ENCODE measurements at places on chromosomes 3 and 15.

DNA sequence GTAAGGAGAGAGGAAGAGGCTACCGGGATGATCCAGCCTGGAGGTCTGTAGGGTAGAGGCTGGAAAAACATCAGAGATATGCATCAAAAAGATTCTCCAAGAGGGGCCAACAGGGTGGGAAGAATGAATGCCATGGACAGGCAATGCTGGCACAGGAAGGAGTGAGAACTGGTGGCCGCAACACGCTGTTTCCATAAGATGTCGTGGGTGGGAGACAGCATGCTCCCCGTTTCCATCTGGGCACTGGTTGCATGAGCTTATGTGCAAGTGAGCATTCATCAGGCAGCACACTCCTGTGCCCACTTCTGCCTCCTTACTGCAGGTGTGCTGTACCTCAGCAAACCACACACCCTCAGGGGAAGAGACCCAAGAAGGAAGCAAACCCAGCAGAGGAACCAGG, 59.4 kb downstream of the GABRB3 start:
- H3K36me3 ChIP-seq = peaks cover 2% of the 10 kb centered on the region
- H3K4me1 ChIP-seq = no peaks in the 10 kb centered on the region
- no peak for DNase-seq
- H3K27me3 ChIP-seq = no peaks in the 10 kb centered on the region

DNA sequence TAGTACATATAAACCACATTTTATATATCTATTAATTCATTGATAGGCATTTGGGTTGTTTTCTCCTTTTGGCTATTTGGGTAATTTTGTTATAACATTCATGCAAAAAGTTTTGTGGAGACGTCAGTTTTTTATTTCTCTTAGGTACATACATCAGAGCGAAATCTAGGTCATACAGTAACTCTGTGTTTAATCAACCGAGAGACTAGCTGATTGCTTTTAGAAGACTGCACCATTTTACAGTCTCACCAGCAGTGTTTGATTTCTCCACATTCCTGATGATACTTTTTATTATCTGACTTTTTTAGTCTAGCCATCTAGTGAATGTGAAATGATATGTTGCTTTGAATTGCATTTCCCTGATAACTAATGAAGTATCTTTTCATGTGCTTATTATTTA, 1019.3 kb downstream of the NSUN3 start:
- H3K27me3 ChIP-seq = no peaks in the 10 kb centered on the region
- no peak overlapping the region for H3K4me3 ChIP-seq
- no peak overlapping the region for H3K27ac ChIP-seq
- H3K36me3 ChIP-seq = no peaks in the 10 kb centered on the region

GRCh38 chr3:13501958-13502790, 22.1 kb downstream of the HDAC11 start:
- H3K27me3 ChIP-seq = no peaks in the 10 kb centered on the region
- no peak for DNase-seq
- H3K36me3 ChIP-seq = no peaks in the 10 kb centered on the region
- H3K4me3 ChIP-seq = no peak overlapping the region
- H3K27ac ChIP-seq = no peak overlapping the region

- DNase-seq = no peak
- no peak overlapping the region for H3K27ac ChIP-seq
- peaks cover 3% of the 10 kb centered on the region for H3K36me3 ChIP-seq
- H3K27me3 ChIP-seq = no peaks in the 10 kb centered on the region
Measured at GRCh38 chr3:46708401-46709156, 7.4 kb downstream of the TMIE start.

- no peaks in the 10 kb centered on the region for H3K27me3 ChIP-seq
- H3K4me1 ChIP-seq = peaks cover 3% of the 10 kb centered on the region
- H3K27ac ChIP-seq = no peak overlapping the region
- peaks cover 6% of the 10 kb centered on the region for H3K36me3 ChIP-seq
- H3K4me3 ChIP-seq = no peak overlapping the region
Measured at GRCh38 chr15:50487287-50487686, 59.2 kb downstream of the USP50 start.

GRCh38 chr3:132284781-132285619, 32.2 kb upstream of the ACP3 start:
- H3K36me3 ChIP-seq = peaks cover 7% of the 10 kb centered on the region
- no peak overlapping the region for H3K27ac ChIP-seq
- H3K4me1 ChIP-seq = no peaks in the 10 kb centered on the region
- DNase-seq = no peak
- no peak overlapping the region for H3K4me3 ChIP-seq

- H3K27me3 ChIP-seq = no peaks in the 10 kb centered on the region
- H3K36me3 ChIP-seq = no peaks in the 10 kb centered on the region
- no peaks in the 10 kb centered on the region for H3K4me1 ChIP-seq
Measured at GRCh38 chr15:97815835-97816234, 144.7 kb upstream of the ARRDC4 start.

- no peaks in the 10 kb centered on the region for H3K27me3 ChIP-seq
- no peak for DNase-seq
- H3K4me1 ChIP-seq = peaks cover 14% of the 10 kb centered on the region
- no peaks in the 10 kb centered on the region for H3K36me3 ChIP-seq
- H3K27ac ChIP-seq = peak overlapping the region; percentile 57
Measured at GRCh38 chr15:74664028-74664616, 31.7 kb downstream of the EDC3 start.

- peaks cover 58% of the 10 kb centered on the region for H3K27me3 ChIP-seq
- DNase-seq = no peak
- peaks cover 10% of the 10 kb centered on the region for H3K36me3 ChIP-seq
- peaks cover 8% of the 10 kb centered on the region for H3K4me1 ChIP-seq
- H3K27ac ChIP-seq = no peak overlapping the region
Measured at GRCh38 chr15:69629631-69630161, 177.1 kb downstream of the RPLP1 start.

- DNase-seq = no peak
- no peaks in the 10 kb centered on the region for H3K27me3 ChIP-seq
- no peaks in the 10 kb centered on the region for H3K4me1 ChIP-seq
Measured at GRCh38 chr15:36407647-36408046, 171.8 kb upstream of the CDIN1 start.

DNA sequence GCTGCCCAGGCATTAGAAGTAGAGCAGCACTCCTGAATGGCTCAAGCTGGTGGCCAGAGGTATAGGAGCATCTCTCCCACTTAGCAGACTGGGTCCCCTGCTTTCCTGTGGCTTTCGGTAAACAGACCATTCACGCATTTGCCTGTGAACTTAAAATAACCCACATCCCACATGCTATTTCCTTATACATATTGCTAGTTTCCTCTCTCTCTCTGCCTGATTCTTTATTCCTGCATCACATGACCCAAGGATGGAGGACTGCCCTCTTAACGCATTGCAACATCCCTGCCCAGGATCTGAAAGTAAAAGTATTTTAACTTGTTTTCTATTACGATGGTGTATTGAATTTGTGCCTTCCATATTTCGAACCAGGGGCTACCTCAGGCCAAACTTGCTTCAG, 43.4 kb upstream of the NLGN1 start:
- H3K4me1 ChIP-seq = no peaks in the 10 kb centered on the region
- H3K27ac ChIP-seq = no peak overlapping the region
- H3K27me3 ChIP-seq = no peaks in the 10 kb centered on the region
- no peaks in the 10 kb centered on the region for H3K36me3 ChIP-seq
- DNase-seq = no peak
- no peak overlapping the region for H3K4me3 ChIP-seq

GRCh38 chr3:61414456-61414855, 146.9 kb upstream of the PTPRG start:
- H3K36me3 ChIP-seq = no peaks in the 10 kb centered on the region
- H3K4me3 ChIP-seq = no peak overlapping the region
- no peaks in the 10 kb centered on the region for H3K27me3 ChIP-seq

DNA sequence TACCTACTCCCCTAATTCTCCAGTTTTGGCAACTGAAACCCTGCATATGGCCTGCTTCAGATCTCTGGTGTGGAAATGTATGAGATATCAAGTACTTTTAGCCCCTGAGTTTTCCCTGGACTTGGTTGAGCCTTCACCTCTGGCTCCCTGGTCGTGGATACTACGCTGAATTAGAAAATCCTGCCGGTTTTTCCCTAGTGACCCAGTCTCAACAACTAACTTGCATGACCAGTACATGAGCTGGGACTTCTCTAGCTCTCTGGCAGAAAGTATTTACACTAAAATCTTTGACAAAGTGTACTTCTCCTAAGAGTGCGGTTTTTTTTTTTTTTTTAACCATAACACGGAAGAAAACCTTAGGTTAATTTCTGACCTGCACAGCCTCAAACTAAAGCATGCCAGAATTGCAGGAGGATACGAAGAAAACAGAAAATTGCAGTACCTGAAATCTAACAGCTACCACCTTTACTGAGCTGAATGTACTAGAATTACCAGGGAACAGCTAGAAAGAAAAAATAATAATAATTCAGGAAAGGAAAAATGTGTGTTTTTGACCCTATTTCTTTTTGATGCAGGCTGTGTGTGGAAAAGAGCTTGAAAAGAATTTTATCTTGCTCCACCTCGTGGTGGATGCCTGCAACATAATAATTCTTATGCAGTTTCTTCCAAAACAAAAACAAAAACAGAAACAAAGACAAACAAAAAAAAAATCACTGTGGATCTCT, 165.6 kb downstream of the GMNC start:
- no peak overlapping the region for H3K27ac ChIP-seq
- DNase-seq = no peak
- H3K4me1 ChIP-seq = peaks cover 3% of the 10 kb centered on the region
- peaks cover 2% of the 10 kb centered on the region for H3K36me3 ChIP-seq

GRCh38 chr3:177490626-177491025, 293.3 kb upstream of the TBL1XR1 start:
- DNase-seq = no peak
- no peaks in the 10 kb centered on the region for H3K36me3 ChIP-seq
- H3K27me3 ChIP-seq = no peaks in the 10 kb centered on the region
- H3K4me1 ChIP-seq = peaks cover 9% of the 10 kb centered on the region
- no peak overlapping the region for H3K4me3 ChIP-seq

GRCh38 chr3:139928708-139929505, 6.1 kb upstream of the CLSTN2 start:
- peaks cover 27% of the 10 kb centered on the region for H3K27me3 ChIP-seq
- no peak overlapping the region for H3K4me3 ChIP-seq
- H3K27ac ChIP-seq = no peak overlapping the region
- H3K36me3 ChIP-seq = no peaks in the 10 kb centered on the region

GRCh38 chr3:31704591-31705179, 172.0 kb downstream of the STT3B start:
- H3K36me3 ChIP-seq = peaks cover 2% of the 10 kb centered on the region
- no peak for DNase-seq
- peaks cover 3% of the 10 kb centered on the region for H3K4me1 ChIP-seq
- H3K27ac ChIP-seq = no peak overlapping the region
- no peak overlapping the region for H3K4me3 ChIP-seq

GRCh38 chr3:128561504-128561903, 68.5 kb upstream of the GATA2 start:
- peaks cover 47% of the 10 kb centered on the region for H3K27me3 ChIP-seq
- H3K4me1 ChIP-seq = peaks cover 9% of the 10 kb centered on the region
- peaks cover 2% of the 10 kb centered on the region for H3K36me3 ChIP-seq
- DNase-seq = no peak

DNA sequence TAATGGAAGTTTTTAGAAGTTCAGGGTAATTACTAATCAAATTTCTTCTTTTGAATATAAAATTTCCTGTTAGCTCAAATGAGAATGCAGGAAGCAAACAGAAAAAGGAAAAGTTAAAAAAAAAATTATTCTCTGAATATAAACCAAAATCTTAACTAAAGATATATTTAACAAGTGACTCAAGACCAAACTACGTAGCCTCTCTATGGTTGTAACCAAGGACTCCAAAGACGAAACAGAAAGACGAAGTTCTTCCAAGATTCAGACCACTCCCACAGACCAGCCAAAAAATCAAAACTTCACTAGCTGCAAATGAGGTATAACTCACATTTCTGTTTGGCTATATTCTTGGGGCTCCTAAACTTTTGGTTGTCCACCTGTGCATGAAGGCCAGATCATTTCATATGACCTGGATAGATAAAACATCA, 846.5 kb upstream of the ALCAM start:
- no peak overlapping the region for H3K27ac ChIP-seq
- no peaks in the 10 kb centered on the region for H3K36me3 ChIP-seq
- peaks cover 19% of the 10 kb centered on the region for H3K27me3 ChIP-seq
- H3K4me3 ChIP-seq = no peak overlapping the region
